ENCODE measurements at places on chromosomes 13 and 19.

GRCh38 chr13:100347968-100348367 is 240.6 kb downstream of the GGACT start:
- no peak for DNase-seq

GRCh38 chr19:2587001-2587719 is 111.2 kb downstream of the GADD45B start:
- no peak for DNase-seq

DNA sequence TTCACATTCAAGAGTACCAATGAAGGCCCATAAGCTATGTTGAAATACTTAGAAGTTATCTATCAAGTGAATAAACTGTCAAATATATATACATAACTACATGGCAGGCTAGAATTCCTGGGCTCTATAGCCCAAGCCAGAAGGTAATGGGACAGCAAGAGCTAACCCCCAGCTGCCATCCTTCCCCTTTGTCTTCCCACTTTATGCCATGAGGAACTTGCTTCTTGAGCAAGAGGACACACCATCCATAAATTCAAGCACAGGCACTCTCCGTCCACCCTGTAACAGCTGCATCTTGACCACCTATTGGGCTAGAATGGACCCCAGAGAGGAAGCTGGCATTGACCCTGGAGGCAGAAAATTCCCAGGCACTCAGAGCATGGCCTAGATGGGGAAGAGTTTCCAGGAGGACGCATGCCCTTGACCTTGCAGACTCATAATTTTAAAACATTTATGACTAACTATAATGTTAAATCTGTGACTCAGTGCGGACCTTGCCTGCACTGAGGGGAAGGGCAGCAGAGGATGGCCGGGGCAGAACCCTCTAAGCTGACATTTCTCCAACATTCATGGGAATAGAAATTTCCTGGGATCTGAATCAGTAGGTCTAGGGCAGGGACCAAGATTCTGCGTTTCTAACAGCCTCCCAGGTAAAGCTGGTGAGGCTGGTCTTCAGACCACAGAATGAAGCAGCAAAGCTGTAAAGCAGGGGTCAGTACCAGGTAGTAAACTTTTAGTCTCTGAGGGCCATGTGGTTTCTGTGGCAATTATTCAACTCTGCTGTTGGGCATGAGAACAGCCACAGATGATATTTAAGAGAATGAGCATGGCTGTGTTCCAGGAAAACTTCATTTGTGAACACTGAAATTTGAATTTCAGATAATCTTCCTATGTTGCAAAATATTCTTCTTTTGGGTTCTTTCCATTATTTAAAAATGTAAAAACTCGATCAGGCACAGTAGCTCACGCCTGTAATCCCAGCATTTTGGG is 71.4 kb upstream of the CLDN10 start:
- DNase-seq, result no peak

DNA sequence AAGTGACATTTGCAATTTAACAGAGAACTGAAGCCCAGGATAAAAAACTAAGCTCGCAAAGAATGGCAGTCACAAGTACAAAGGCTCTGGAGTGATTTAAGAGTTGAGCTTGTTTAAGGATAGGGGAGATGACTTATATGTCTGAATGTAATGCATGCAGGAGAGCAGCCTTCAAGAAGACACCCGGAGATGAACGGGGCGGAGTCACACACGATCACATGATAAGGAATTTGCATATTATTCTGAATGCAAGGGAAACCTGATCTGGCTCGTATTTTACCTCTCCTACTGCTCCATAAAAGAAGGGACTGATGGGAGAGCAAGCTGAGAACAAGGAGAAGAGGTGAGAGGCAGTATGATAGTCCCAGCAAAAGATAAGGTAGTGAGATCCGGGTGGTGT is 12.9 kb downstream of the TBC1D4 start:
- DNase-seq, result no peak

GRCh38 chr19:9917321-9917720 is 19.0 kb downstream of the OLFM2 start:
- no peak for DNase-seq

GRCh38 chr13:79423801-79424642 is 18.0 kb upstream of the RBM26 start:
- no peak for DNase-seq

DNA sequence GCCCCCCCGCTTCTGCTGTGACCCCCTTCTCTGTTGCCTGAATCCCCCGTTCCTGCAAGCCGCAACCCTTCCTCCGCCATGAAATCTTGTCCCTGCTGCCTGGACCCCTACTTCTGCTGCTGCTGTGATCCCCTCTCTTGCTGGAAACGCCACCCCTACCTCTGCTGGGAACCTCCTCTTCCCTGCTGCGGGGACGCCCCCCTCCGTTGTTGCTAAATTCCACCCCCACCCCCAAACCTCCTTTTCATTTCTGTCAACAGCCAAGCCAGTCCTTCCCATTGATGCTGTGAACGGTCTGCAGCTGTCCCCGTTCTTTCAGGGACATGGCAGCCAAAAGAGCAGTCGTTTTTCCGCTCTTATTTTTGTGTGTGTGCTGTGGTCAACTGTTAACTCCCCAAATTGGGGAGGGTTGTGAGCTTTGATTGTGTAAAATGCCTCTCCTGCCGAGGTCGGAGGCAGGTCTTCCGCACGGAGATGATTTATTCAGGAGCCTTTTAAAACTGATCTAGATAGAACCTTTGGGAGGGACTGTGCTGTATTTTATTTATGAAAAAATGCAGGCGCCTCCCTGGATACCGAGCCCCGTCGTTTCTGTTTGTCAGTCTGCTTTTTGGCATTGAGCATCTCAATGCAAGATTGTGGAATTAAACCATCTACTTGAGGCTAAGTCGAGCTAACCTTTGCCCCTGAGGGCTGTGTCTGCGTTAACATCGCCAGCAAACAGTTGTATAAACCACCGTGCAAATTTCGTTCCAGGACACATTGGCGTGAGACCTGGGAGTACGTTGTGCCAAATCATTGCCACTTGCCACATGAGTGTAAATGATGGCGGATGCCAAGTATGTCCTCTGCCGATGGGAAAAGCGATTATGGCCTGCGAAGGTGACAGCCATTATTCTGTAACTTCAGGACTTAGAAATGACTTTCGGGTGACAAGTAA is 27.9 kb upstream of the NDUFS7 start:
- DNase-seq, result no peak

DNA sequence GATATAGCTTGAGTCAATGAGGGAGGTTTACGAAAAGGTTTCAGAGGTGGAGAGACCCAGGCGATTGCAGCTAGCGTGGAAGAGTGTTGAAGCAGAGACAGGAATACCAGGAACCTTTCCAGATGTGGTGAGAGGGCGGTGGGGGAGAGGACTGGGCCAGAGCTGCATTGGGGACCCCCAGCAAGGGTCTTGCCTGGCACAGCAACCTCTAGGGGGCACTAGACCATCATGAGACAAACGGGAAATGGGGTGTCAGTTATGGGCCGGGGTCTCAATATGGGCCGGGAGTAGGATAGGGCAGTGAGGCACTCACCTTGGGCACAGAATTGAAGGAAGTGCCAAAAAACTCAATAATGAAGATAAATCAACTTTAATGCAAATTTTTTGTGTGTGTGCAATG is 2.1 kb upstream of the LRP3 start:
- DNase-seq, result no peak

DNA sequence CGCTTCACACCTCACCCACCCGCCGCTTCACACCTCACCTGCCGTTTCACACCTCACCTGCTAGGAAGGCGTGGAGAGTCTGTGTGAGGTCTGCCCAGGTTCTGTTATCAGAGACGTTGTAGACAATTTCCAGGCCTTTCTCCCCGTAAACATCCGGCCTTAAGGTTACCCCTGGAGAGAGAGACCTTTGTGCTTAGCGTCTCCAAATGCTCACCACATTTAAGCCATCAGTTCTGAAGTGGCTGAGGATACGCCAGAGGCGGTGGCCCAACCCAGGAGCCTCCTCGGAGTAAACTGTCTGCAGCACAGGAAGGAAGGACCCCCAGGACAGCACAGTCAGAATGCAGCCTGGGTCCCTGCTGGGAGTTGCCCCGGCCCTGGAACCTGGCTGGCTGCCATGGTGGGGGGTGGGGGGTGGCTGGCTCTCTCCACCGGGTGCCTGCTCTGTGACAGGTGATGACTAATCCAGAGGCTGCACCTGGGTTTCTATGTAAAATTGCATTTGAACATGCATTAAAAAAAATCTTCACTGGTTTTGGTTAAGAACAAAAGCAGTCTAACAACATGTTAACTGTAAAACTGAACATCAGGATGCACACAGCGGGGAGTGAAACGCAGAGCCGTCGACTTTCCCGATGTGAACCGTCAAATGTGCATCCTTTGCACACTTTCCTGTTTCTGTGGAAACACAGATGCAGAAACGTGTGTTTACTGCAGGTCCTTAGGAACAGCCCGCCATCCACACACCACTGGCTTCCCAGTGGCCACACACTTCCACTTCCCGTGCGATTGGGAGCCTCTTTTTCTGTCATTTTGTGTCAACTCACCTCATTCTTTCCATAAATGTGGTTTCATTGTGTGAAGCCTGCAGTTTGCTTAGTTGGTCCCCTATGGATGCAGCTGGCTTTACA is 4.5 kb downstream of the ATP4B start:
- DNase-seq, result no peak

- no peak for DNase-seq
These were observed 96.5 kb downstream of the PDS5B start for GRCh38 chr13:32682740-32683139.

DNA sequence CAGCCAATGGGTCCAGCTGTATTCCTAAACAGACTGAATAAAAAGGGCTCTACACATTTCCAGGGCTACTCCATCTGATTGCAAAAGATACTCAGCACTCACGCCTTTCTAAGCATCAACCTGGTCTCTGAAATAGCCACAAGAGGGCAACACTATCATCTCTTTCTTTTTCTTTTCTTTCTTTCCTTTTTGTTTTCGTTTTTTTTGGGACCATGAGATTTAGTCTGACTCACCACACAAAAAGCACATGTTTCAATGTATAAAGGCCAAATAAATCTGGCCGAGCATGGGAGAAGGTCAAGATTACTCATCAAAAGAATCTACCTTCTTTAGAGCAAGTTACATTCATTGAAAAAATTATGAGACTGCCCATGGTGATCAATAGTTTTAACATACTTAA is 805.6 kb upstream of the ARGLU1 start:
- DNase-seq, result no peak

GRCh38 chr19:18333680-18334079 is 6.7 kb upstream of the PGPEP1 start:
- no peak for DNase-seq

- no peak for DNase-seq
These were observed 33.2 kb upstream of the F7 start for GRCh38 chr13:113072376-113072775.

GRCh38 chr13:52978989-52979388 is 49.6 kb upstream of the OLFM4 start:
- no peak for DNase-seq

GRCh38 chr19:49677231-49677900 is at the start of gene PRMT1:
TSS of gene PRMT1 (plus strand) at chr19:49677271. CDS start at chr19:49677281, 10 bp downstream.
- DNase-seq, result no peak

DNA sequence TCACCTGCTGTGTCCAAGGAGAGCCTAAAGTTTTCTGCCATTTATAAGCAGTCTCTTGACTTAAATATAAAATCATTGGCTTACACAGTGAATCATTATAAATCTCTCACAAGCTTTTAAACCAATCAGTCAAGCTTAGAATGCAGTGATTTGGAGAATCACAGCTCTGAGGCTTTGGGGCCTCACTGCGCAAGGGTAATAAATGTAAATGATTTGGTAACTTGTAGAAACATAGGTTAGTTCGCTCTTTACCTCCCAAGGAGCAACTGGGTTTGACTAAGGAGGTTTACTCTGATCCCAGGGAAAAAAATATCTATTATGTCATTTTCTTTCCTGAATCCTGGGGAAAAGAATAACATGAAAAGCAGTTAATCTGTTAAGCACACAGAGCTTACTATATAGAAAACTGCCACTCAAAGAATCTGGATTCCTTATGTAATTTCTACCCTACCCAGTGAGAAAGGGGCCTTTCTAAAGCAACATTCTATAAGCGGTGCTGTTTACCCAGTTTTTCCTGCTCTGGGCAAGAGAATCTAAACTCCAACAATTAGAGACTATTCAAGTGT is 128.2 kb downstream of the MZT1 start:
- DNase-seq, result no peak

- DNase-seq, result no peak
These were observed 363.7 kb downstream of the LIG4 start for GRCh38 chr13:107851670-107852069.

GRCh38 chr13:95896301-95896700 is 156.9 kb downstream of the UGGT2 start:
- DNase-seq, result no peak

- no peak for DNase-seq
These were observed 460.6 kb downstream of the FGF14 start for GRCh38 chr13:101941095-101941783.

DNA sequence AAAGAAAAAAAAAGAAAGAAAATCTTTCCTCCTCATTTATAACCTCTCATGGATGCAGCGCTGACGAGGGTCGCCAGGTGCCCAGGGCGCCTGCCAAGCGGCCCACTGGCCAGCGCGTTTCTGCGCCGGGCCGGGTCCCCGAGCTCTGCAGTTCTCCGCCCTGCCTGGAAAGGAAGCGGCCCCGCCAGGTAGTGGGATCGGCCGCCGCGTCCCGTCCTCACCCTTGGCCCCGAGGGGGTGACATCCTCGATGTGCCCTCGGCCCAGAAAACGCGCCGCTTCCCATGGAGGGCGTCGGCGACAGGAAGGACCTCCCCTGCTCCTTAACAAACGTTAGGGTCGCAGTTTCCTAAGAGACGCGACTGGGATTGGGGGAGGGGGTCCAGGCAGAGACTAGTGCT is 56.9 kb downstream of the ZNF726 start:
- no peak for DNase-seq

GRCh38 chr13:53005626-53006025 is 23.0 kb upstream of the OLFM4 start:
- DNase-seq, result no peak

DNA sequence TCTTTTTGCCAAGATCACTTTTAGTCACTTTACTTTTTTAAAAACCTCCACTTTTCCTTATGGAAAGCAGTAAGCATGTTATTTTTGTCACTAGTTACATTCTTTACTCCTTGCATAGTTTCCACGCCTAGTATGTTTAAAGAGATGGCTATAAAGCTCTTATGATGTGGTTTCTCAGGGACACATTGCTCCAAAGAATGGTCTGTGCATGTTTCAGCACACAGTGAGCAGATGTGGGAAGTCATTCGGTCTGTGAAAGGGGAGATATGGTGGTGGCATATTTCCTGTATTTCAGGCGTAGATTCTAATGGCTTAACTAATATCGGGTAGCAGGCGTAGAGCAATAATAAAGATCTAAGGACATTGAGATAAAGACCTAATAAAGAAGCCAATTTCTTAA is 180.7 kb downstream of the SLITRK6 start:
- DNase-seq, result no peak

DNA sequence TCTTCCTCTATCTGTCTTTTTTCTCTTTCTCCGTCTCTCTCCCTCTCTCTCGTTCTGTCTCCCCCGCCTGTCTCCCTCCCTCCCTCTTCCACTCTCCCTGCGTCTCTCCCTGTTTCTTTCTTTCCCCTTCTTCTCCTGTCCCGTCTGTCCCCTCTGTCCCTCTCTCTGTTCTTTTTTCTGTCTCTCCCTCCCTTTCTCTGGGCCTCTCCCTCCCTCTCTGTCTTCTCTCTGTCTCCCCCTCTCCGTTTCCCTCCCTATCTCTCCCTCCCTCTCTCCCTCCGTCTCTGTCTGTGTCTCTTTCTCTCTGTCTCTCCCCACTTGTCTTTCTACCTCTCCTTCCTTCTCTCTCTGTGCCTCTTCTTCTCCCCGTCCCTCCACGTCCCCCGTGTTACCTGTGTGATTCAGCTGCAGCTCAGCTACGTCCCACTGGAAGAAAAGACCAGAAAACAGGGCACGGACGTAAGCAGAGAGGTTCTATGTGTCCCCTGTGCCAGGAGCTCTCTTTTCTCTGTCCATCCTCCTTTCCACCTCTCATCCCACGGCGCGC is 1.2 kb downstream of the CD70 start:
- DNase-seq, result no peak

- DNase-seq, result no peak
These were observed 199.7 kb downstream of the TSHZ3 start for GRCh38 chr19:31149441-31149941.

Measured in GM18507 (cell line).